ENCODE measurements at places on chromosomes 5 and 9.
A peak's percentile ranks its signal among the peaks of the same experiment; 100 is the strongest.

GRCh38 chr9:105128908-105129600 lies 115.4 kb upstream of the SLC44A1 start:
- DNase-seq, result no peak

DNA sequence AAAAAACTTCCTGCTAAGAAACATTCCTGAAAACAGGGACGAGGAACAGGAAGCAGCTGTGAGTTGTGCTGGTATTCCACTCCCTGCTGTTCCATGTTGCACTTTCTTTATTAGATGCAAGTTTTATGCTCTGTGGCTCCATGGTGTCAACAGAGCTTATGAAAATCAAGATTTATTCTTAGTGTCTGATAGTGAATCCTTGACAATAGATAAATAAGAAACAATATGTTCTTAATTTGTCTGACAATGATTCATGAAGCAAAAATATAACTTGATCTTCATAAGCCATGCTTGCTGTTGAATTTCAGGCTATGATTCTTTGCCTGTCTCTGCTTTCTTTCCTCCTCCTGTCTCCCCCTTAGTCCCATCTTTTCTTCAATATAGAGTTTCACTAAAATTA lies 119.6 kb downstream of the DROSHA start:
- DNase-seq, result no peak

DNA sequence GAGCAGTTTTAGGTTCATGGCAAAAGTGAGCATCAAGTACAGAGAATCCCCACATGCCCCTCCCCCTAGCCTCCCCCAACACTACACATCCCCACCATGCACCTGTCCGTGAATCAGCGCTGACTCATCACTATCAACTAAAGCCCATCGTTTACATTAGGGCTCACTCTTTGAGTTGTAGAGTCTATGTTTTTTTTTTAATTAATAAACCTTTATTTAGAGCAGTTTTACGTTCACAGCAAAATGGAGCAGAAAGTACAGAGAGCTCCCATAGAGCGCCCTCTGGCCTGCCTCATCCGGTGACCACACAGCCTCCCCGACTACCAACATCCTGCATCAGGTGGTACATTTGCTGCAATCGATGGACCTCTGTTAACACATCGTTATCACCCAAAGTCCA lies 47.9 kb upstream of the UNC5A start:
- DNase-seq, result no peak

- no peak for DNase-seq
These were observed 186.0 kb downstream of the GOLPH3 start for GRCh38 chr5:31987985-31988710.

GRCh38 chr5:149445739-149446369 lies 66.8 kb upstream of the IL17B start:
- no peak for DNase-seq

- DNase-seq, result no peak
These were observed 7.0 kb upstream of the NKD2 start for GRCh38 chr5:1001406-1002270.

GRCh38 chr9:132040246-132040645 lies 39.4 kb downstream of the MED27 start:
- DNase-seq, result no peak

- no peak for DNase-seq
These were observed 156.6 kb upstream of the DMRT1 start for GRCh38 chr9:684941-685340.

GRCh38 chr9:125495172-125496119 lies 211.6 kb downstream of the MAPKAP1 start:
- no peak for DNase-seq

DNA sequence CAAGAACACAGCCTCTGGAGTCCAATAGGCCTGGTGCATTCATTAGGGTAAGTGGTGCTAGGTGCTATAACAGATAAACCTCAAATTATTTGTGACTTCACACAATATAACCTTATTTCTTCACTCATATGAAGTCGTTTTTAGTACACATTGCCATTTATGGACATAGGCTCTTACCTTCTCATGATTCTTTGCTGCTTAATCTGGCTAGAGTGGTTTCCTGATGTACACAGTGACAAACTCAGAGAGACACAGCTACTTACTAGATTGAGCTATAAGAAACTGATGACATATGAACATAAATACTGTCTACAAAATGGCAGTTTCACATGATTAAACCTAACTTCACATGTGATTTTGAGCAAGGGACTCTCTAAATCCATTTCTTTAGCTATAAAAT lies 14.2 kb upstream of the SUB1 start:
- no peak for DNase-seq

DNA sequence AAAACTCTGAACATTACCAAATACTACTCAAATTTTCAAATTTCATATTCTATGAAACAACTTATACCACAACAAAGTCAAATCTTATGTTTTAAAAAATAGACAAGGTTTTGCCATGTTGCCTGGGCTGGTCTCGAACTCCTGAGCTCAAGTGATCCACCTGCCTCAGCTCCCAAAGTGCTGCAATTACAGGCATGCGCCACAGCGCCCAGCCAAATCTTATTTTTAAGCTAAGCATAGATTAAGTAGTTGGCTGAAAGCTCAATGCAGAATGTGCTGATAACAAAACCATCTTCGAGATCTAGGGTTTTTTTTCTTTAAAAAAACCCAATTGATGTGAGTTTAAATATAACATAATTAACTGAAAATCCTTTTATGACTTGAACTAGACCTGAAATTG lies 6.4 kb downstream of the LMBRD2 start:
- no peak for DNase-seq

DNA sequence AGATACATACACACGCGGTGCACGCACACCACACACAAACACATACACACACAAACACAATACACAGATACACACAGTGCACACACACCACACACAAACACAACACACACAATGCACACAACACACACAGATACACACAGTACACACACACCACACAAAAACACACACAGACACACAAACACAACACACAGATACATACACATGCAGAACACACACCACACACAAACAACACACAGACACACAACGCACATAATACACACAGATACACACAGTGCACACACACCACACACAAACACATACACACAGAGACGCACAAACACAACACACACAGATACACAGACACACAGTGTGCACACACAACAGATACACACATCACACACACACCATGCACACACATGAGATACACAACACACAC lies 5.9 kb upstream of the CCDC187 start:
- no peak for DNase-seq

GRCh38 chr5:150066901-150067396 lies 19.4 kb downstream of the CSF1R start:
- no peak for DNase-seq

DNA sequence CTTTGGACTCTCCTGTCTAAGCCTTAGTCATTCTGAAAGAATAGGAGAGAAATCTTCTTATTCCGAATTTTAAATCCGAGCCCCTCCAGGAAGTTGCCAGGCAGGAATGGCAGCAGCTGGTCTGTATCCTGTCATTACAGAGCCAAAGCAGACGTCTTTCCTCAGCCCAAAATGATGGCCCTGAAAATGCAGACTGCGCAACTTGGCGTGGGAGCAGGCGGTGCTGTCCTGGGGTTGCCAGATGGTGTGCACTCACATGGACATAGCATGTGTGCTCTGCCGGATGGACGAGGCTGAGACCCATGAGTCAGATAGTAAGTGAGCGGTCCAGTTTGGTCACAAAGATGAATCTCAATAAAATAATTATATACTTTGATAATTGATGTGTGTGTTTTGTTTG lies 410.4 kb downstream of the KCTD16 start:
- no peak for DNase-seq

DNA sequence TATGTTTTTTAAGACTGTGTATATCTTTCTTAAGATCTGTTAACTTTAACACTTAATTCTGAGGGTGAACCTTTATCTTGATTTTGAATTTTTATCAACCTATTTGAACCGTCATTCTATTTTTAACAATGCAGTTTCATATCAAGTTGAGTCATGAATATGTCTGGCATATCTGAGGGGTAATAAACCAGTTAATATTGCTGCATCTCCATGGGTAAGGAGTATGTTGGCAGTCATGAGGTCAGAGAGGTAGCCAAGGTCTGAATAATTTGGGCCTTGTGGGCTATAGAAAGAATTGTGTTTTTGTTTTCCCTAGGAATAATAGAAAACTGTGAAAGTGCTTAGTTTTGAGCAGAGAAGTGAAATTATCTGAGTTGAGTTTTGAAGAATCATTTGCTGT lies 419.0 kb downstream of the PLK2 start:
- DNase-seq, result no peak

DNA sequence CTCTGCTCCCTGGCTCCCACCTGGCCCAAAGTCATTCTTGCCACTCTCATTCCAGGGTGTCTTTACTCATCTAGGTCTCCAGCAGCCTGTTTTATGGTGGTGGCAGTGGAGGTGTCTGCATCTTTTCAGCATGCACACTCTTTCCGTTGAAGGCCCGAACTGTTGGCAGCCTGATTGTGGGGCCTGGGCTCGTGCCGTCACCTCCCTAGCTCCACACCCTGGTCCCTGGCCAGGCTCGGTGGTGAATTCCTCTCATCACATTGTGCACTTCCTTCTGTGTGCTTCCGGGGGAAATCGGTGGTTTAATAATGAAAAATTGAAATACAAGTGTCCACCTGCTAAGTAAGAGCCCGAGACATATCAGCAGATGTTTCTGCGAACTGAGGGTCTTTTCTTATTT lies 214.3 kb downstream of the TRIO start:
- DNase-seq, result no peak

- no peak for DNase-seq
These were observed 203.4 kb upstream of the PRR16 start for GRCh38 chr5:120260651-120261050.

DNA sequence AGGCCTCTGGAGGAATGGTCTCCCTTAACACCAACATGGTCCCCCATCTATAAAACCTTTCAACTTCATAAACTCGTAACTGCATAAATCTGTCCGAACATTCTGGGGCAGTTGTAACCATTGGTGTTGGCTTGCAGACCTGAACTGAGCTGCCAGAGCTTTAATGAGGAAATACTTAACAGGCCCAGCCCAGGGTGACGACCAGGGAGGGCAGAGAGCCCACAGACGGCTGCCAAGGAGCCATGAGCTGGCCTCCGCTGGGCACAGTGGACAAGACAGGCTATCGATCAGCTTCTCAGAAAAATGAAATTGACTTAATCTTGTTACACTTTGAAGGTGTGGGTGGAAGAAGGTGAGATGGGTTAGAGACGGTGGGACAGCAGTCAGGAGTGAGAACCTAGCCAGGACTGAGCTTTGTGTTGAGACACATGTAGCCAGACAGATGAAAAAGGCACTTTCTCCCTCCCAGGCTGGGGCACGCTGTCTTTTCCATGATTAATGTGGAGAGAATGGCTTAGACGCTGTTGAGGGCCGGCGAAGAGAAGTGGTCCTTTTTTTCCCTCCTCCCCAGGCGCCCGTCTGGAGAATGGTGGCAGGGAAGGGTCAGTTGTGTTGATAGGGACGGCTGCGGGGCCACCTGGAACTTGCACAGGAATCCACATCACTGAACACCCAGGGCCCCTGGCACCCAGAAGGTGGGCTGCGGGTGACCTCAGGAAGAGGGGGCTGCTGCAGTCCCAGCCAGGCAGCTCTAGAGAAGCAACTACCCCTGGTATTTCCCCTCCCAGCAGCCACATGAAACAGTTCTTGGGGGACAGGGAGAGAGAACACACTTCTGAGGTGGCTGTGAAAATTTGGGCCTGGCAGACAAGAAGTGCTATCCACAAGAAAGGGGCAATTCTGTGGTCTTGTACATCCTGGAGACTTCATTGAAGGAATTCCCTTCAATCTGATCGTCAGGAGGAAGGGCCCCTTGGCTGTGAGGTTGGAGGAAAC lies 27.3 kb upstream of the TCOF1 start:
- DNase-seq, result no peak

- DNase-seq, result no peak
These were observed 42.0 kb upstream of the UNC5A start for GRCh38 chr5:176768174-176768970.

- DNase-seq, result peak; percentile 31
These were observed 498 bp downstream of the HAUS6 start for GRCh38 chr9:19102181-19102630.

- DNase-seq, result peak; percentile 51
These were observed 6.1 kb downstream of the GLIPR2 start for GRCh38 chr9:36142510-36143244.

GRCh38 chr5:61229416-61229815 lies 67.1 kb upstream of the SMIM15 start:
- peak; percentile 40 for DNase-seq

DNA sequence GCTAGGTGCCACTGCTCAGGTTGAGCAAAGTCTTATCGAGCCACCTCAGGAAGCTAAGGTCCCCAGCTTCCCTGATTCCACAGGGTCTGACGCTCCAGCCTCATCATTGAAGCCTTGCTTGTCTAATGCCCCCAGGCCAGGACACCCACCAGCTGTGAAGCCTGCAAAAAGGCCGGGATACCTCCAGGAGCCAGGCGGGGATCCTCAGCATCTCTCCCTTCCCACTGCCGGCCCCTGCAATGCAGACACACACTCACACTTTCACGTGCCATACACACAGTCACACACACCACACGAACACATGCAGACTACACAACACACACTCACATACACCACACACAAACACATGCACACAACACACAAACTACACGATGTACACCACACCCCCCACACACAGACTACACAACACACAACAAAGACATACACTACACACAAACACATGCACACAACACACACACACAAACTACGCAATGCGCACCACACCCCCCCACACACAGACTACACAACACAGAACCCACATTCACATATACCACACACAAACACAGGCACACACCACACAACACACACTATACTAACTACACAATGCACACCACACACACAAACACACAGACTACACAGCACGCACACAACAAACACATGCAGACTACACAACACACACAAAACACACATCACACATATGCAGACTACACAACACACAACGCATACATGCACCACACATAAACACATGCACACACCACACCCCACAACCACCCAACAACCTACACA lies 17.8 kb upstream of the S1PR3 start:
- DNase-seq, result no peak

GRCh38 chr9:17064558-17064957 lies 70.3 kb upstream of the CNTLN start:
- no peak for DNase-seq

DNA sequence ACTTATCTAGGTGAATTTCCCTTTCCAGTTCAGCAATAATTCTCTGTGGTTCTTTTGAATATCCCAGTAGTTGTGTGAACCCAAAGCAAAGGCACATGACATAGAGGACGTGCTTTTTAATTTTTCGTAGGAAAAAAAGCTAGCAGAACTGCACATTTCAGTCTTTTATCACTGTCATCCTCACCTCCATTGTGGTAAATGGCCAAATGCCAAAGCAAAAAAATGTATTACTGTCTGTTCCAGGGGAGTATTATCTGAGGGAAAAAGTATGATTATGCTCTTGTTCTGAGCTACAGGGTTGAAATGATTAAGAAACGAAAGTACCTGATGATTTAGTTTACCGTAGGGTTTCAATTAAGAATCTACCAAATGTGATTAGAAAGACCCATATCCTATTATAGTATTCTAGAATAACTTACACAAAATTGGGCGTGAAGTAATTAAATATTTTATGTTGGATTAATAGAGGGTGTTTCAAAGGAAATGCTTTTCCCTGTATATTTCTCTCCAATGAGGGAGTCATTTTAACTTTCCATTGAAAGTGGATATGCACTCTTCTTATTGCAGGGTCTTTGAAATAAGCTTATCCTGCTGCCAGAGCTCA lies 62.7 kb downstream of the CAVIN4 start:
- no peak for DNase-seq

GRCh38 chr9:107409581-107410389 lies 79.8 kb downstream of the KLF4 start:
- DNase-seq, result no peak

- DNase-seq, result peak; percentile 59
These were observed 34.8 kb upstream of the TRIO start for GRCh38 chr5:14108170-14108996.
